ENCODE measurements at places on chromosomes 16 and 17.

- peak; percentile 45 for DNase-seq
Measured at GRCh38 chr16:19223235-19224170, 55.5 kb downstream of the SYT17 start.

DNA sequence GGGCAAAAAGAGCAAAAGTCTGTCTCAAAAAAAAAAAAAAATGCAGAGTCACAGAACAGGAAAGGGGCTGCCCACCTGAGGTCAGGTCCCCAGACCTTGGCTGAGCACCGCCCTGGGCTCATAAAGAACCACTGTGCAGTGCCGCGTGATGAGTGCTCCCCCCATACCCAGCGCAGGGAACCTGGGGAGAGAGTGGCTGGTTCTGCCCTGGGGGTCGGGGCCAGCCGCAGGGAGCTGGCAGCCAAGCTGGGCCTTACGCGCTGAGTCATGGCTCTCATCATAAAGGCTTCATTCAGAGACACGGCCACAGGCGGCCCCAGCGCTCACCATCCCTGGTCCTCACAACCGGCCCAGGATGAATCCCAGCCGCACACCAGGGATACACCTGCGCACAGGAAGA, 80.7 kb downstream of the RAB11FIP4 start:
- no peak for DNase-seq

- DNase-seq = peak; percentile 4
Measured at GRCh38 chr17:65750631-65751115, 189.2 kb upstream of the AXIN2 start.

GRCh38 chr17:74324521-74324920, 1.5 kb upstream of the KIF19 start:
- no peak for DNase-seq

GRCh38 chr17:1956134-1956533, 69.0 kb downstream of the RTN4RL1 start:
- DNase-seq = no peak

DNA sequence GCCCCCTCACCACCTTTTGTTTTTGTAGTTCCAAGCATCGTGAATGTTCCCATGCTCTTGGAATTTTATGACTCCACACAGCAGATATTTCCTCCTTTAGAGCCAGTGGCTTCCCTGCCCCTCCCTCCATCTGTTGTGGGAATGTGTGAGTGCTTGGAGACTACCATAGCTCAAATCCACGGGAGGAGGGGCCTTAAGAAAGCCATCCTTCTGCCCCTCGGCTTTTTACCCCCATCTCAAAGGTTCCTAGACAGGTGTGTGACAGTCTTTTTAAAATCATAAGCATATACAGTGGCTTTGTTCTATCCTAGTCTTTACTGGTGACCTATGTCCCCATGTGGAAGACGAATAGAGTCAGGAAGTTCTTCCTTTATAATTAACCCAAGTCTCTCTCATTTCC, 47.2 kb downstream of the YPEL2 start:
- DNase-seq = no peak

DNA sequence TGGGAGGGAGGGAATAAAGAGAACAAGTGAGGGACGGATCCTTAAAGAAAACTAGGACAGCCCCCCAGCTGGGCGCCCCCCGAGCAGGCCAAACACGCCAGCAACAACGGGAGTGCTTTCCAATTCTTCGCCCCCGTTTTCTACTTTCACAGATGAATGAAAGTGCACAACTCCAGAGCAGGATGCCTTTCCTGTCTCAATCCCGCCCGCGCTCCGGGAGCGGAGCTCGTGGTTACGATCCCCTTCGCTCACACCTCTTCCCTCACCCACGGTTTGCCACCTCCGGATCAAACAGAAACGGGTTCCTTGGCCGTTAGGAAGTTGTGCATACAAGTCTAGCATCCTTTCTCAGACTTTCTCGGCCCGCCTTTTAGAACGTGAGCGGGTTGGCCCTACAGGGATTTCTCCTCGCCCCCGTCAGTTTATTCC, 680 bp downstream of the SKA2 start:
- DNase-seq = peak; percentile 53

GRCh38 chr17:7224661-7225111, 4.9 kb downstream of the ACADVL start:
- no peak for DNase-seq

GRCh38 chr17:36495076-36495578, 8.6 kb downstream of the ZNHIT3 start:
- DNase-seq = no peak

- no peak for DNase-seq
Measured at GRCh38 chr16:12168074-12169000, 191.8 kb downstream of the SNX29 start.

DNA sequence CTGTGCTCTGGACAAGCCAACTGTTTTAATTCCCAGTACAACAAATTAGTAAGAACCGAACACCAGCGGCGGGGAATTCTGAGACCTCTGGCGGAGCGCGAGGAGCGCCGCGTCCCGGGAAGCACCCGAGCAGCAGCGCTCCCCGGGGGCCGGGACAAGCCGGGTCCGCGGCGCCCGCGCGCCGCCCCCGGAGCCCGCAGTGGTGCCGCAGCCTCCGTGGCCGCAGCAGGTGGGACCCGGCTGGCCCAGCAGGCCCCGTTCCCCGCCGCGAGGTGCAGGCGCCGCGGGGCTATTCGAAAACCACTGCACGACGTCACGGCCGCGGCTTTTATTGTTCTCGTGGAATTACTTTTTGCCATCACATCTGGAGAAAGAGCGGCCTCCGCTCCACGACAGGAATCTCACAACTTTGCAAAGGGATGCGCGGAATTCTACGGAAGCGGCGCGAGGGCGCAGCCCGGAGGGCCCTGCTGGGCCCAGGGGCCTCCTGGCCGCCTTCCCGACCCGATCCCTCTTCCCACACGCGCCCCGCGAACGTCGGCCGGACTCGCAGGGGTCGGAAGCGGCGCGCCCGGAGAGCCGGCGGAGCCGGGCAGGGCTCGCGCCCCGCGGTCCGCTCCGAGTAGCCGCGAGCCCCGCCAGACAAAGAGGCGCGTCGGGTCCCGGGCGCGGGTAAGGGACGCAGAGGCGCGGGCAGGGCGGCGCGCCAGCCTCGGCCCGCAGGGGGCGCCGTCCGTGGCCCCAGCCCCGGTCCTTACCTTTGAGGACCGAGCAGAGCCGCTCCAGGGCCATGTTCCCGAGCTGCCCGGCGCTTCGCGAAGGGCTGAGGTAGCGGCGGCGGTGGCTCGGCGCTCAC, 696 bp downstream of the NETO2 start:
- peak; percentile 75 for DNase-seq

DNA sequence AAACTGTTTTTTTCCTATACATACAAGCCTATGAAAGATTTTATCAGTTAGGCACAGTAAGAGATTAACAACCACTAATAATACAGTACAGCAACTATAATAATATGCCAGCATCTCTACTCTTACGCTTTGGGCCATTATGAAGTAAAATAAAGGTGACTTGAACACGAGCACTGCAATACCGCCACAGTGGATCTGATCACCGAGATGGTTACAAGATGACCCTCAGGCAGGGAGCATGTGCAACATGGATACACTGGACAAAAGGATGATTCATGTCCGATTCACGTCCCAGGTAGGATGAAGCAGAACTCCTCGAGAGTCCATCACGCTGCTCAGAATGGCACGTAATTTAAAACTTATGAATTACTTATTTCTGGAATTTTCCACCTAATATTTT, 10.5 kb downstream of the PELP1 start:
- DNase-seq = no peak

DNA sequence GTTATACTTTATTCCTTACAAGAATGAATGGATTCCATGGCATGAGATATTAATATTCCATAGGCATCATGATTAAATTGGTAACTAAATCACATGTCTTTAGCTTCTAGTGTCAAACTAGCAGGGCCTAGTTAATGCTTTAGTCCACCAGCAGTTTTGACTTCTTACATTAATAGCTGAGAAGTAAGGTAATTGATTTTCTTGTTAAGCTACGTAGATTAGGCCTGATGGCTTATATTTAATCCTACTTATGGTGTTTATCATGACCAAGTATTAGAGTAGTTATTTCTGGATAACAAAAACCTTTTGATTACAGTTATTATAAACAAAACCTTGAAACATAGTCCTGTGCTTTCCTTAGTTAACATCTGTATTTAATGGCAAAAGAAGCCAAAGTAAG, 184.5 kb downstream of the TANC2 start:
- DNase-seq = no peak

DNA sequence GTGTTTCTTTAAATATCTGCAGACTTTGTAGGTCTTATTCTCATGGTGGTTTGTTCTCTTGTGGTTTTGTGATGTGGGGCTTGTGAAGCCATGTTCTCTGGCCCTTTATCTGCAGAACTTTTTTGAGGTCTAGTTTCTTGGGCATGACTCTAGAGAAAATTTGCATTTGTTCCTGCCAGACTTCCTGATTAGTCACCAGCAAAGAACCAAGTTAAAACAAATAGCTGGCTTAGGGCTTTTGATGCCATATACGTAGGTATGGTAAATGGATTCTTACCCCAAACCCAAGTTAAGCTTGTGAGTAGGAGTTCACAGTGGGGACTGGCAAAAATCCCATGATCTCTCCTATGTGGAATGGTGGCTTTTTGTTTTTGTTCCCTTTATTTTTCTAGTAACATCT, 68.7 kb upstream of the IRX3 start:
- DNase-seq = no peak

DNA sequence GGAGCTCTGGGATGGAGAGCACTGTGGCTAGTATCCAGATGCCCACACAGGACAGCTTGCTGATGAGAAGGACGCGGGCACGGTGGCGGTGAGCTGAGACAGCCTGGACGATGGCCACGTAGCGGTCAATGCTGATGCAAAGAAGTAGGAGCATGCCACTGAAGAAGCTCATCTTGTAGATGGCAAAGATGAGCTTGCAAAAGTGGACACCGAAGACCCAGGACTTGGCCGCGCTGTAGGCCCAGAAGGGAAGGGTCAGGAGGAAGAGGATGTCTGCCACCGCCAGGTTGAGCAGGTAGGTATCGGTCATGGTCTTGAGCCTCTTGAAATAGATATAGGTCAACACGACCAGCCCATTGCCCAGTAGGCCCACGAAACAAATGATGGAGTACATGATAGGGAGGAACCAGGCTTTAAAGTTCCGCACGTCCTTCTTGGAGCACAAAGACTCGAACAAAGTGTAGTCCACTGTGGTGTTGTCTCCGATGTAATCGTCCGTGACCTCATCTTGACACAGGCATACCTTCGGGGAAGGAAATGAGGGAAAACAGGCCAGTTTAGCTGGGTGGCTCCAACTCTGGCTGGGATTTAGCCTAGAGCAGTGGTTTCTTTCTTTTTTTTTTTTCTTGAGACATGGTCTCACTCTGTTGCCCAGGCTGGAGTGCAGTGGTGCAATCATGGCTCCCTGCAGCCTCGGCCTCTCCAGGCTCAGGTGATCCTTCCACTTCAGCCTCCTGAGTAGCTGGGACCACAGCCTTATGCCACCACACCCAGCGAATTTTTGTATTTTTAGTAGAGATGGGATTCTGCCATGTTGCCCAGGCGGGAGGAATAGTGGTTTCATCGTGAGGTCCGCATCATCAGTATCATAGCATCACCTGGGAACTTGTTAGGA, 9.7 kb downstream of the CCR7 start:
- DNase-seq = no peak

DNA sequence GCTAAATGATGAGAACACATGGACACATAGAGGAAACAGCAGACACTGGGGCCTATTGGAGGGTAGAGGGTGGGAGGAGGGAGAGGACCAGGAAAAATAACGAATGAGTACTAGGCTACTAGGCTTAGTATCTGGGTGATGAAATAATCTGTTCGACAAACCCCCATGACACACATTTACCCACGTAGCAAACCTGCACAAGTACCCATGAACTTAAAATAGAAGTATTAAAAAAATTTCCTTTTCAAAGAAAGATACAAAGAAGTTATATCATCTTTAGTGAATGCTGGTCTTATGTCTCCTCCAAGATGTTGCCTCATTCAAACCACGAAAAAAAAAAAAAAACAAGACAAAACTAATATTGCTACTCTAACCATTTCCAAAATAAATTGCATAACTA, 31.7 kb downstream of the MBTD1 start:
- no peak for DNase-seq

GRCh38 chr17:65473985-65474384, 87.5 kb downstream of the AXIN2 start:
- no peak for DNase-seq

GRCh38 chr16:324451-325334, 27.8 kb downstream of the AXIN1 start:
- DNase-seq = peak; percentile 22

DNA sequence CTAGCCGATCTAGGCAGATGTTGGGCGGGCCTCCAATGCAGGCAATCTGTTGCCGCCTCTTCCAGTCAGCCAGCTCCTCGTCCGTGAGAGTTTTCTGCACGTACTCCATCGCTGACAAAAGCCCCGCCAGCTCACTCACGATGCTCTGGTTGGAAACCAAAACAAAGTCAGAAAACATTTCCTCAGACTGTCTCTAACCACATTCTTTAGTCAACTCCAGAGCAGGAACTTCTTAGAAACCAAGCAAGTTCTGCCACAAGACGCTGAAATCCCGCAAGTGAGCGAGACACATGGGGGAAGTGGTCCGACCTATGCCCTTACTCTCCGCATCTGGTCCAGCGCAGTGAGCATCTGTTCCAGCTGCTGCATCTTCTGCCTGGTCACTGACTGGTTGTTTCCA, 49.1 kb downstream of the STAT5A start:
- peak; percentile 94 for DNase-seq
